ENCODE measurements at places on chromosomes 5 and 9.
A peak's percentile ranks its signal among the peaks of the same experiment; 100 is the strongest.

DNA sequence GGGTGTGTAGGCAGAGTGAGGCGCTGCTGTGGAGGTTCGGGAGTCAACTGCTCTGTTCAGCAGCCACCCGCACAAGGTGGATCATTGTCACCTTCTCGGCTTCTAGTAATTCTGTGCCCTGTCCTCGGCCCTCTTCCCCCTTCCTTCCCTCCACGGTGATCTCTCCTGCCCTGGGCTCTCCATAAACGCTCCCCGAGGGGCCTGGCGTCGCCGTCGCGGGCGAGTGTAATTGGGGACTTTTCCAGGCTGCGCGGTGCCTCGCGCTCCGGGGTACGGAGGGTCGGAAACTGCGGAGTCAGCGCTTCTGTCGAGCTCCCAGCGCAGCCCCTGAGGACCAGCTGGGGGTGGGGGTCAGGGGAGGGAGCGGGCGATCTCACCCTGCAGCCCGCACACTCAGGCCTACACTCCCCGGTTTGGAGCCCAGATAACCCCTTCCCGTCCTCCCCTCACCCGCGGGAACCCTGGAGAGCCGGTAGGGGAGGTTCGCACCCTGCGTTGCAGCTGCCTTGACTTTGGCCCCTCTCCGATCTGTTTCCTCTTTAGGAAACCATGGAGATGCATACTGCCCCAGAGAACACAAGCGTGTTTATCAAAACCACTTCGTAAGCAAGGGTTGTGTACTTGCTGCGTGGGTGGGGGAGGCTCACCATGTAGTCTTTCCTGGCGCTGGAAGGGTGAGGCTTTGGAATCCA, 188.3 kb upstream of the ZNF618 start:
- no peak for DNase-seq

DNA sequence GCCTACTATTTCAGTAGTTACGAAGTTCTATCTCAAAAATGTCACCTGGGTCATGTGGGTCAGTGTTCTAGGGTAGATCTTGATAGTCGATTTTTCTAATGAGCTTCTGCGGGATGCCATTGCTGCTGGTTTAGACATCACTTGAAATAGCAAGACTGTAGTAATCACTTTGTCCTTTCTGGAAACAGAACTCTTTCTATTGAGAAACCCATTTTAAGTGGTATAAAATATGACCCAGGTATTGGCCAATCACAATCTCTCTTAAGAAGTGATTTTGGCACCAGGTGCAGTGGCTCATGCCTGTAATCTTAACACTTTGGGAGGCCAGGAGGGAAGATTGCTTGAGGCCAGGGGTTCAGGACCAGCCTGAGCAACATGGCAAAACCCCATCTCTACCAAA, 17.6 kb downstream of the ARRDC3 start:
- DNase-seq, result no peak

DNA sequence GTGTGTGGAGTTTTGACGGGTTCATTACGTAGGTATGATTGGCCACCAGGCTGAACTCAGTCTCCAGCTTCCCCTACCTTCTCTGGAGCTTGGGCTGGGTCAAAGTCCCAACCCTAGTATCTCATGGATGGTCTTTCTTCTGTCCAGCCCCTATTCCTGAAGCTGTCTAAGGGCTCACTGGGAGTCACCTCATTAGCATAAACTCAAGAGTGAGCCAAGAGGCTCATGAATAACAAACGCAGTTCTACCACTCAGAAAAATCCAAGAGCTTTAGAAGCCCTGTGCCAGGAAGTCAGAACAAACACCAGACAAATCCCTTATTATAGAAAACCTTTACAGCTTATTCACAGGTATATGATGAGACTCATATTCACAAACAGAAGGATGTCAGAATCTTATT, 180.3 kb upstream of the NFIL3 start:
- DNase-seq, result no peak

- DNase-seq, result no peak
These were observed 522.2 kb downstream of the ACTL7B start for GRCh38 chr9:108333530-108333983.

GRCh38 chr5:102815540-102816332, 60.6 kb downstream of the PAM start:
- DNase-seq, result no peak

GRCh38 chr5:39829441-39829840, 404.7 kb upstream of the DAB2 start:
- no peak for DNase-seq

DNA sequence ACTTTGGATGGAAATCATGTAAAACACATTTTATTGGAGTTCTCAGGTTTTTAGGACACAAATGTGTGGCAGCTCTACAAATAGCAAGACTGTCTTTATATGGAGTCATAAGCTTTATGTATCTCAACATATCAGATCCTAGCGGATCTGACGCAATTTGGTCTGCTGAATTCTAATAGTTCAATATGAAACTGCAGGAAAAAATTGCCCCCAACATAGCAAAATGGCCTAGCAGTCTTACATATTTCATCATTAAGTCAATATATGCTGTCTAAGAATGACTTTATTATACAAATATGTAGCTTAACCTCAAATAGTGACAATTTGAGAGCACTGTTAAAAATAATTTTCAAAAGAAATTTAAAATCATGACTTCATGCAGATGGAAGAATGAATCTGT, 244.3 kb downstream of the TAF11L14 start:
- DNase-seq, result no peak

GRCh38 chr9:96219026-96219899, 82.7 kb downstream of the HSD17B3 start:
- peak; percentile 70 for DNase-seq

DNA sequence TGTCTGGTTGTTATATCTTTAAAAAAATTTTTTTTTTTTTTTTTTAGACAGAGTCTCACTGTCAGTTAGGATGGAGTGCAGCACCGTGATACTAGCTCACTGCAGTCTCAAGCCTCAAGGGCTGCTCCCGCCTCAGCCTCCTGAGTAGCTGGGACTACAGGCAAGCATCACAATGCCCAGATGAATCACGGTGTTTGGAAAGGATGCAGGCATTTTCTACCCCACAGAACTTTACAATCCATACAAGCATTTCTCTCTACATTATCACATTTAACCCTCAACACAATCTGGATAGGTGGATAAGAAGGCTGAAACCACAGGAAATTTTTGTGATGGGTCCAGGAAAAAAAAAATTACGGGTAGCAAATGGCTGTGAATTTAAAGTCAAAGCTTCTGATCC, 5.8 kb upstream of the PCA3 start:
- DNase-seq, result no peak

DNA sequence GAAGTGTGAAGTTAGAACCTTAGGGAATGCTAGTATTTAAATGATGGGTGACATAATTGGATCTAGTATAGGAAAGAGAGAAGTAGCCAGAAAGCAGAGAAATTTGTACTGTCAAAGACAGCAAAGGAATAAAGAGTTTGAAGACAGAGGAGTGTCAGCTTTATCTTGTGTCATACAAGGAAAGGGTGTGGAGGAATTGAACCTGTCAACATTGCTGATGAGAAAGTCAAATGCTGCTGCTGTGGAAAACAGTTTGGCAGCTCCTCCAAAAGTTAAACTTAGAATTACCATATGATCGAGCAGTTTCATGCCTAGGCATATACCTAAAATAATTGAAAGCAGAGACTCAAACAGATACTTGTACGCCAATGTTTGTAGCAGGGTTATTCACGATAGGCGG, 63.7 kb downstream of the DENND4C start:
- no peak for DNase-seq

- DNase-seq, result no peak
These were observed 132.3 kb upstream of the SLIT3 start for GRCh38 chr5:169433221-169433651.

- DNase-seq, result no peak
These were observed 144.2 kb downstream of the PCSK1 start for GRCh38 chr5:96288845-96289185.

DNA sequence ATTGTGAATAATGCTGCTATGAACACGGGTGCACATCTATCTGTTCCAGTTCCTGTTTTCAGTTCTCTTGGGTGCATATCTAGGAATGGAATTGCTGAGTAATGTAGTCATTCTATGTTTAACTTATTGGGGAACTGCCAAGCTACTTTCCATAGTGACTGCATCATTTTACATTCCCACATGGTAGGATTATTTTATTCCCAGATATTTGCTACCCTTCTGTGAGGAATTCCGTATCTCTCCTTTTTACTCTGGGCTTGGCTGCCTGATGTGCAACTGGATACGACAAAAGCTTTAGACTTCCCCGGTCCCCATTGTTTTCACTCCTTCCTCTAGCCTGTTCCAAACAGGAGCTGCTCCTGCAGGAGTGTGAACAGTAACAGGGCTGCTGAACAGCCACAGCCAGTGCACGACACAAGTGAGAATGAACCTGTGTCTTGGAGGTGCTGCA, 7.2 kb downstream of the TAS2R1 start:
- DNase-seq, result no peak

DNA sequence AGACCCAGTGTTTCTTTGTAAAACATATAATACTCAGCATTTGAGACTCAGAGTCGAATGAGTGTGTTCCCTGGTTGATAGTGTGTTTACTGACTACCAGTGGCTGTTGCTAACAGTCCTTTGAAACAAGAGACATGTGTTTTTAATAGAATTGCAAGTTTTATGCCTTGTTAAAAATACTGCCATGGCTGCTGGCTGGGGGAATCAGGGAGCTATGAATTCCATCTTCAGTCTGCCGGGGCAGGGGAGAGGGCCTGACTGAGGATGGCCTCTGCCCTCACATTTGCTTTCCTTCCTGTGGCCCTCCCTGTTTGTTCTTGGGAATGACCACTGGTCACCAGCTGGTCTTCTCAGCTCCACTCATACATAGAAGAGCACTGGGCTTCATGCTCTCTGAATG, 63.8 kb downstream of the PDZD2 start:
- no peak for DNase-seq

DNA sequence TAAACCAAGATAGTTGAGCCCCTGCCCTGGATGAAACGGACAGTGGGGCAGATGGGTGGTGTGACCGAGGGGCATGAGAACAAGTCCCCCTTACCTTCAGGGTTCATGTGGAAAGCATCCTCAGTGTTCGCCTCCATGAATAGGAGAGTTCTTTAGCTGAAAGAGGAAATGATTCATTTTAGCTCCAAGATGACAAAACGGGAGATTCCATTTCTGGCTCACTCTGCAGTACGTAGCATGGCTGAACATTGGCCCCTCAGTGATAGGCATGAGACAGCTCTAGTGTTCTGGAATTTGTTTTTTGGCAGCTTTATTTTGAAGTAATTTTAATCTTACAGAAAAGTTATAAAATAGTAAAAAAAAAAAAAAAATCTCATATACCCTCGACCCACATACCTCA, 70.2 kb upstream of the AGXT2 start:
- no peak for DNase-seq

GRCh38 chr9:129998491-129999140, 44.4 kb downstream of the FNBP1 start:
- DNase-seq, result no peak

DNA sequence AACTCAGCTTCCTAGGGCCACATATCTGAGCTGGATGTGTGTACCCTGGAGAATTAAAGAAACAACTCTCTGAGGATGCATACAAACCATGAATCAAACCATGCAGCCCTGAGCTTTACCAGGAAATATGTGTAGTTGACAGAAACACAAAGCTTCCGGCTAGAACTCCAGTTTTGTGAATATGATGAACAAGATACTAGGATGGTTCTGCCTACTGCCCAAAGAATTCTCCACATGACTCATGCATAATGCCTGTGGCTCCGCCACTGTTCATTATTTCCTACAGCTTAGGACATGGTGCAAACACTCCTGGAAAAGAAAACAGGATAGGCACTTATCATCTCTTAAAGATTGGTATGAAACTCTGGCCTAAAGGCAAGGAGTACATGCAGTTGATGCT, 343.4 kb downstream of the DNAH5 start:
- DNase-seq, result no peak

DNA sequence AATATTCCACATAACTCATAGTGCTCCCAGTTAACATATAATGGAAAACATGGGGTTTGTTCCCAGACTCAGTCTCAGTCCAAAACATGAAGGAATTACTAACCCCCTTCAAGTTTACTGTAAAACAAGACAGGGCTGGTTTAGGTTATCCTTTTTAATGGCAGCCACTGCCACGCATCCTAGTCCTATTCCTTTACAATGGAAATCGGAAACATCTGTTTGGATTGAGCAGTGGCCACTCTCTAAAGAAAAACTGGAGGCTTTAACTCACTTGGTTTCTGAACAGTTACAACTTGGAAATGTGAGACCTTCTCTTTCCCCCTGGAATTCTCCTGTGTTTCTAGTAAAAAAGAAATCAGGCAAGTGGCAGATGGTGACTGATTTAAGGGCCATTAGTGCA, 609.9 kb upstream of the ACO1 start:
- DNase-seq, result no peak

GRCh38 chr5:4361753-4362152, 766.1 kb downstream of the IRX1 start:
- no peak for DNase-seq

DNA sequence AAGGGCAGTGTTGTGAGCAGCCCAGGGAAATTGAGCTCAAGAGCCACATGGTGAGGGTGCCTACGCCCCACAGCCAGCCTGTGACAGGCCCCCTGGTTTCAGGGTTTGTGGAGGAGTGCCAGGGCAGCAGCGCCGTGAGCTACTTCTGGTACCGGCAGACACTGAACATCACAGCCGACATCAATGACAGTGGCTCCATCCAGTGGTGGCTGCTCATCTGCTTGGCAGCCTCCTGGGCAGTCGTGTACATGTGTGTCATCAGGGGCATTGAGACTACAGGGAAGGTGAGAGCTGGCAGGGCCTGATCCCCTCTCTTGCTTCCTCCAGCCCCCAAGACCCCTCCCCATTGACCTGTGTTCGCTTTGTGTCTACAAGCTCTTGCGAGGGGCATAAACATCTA, 10.2 kb downstream of the SLC6A18 start:
- no peak for DNase-seq

DNA sequence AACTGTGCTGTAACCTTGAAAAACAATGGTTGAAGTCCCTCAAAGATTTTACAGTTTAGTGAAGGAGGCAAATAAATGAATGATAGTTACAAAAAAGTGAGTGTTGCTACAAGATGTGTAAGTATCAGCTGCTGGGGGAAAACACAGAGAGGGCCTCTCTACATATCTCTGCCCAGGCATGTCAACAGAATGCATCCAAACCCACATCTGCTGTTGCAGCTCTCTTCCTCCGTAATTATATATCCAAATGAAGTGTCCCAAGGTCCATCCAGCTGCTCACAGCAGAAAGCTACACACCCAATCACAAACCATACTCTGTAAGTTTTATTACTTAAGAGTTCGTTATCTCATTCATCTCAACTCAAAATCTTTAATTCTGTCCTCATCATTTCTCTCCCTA, 584.6 kb downstream of the ANXA1 start:
- no peak for DNase-seq

- DNase-seq, result no peak
These were observed 452.8 kb downstream of the RAB3C start for GRCh38 chr5:59035681-59036080.

DNA sequence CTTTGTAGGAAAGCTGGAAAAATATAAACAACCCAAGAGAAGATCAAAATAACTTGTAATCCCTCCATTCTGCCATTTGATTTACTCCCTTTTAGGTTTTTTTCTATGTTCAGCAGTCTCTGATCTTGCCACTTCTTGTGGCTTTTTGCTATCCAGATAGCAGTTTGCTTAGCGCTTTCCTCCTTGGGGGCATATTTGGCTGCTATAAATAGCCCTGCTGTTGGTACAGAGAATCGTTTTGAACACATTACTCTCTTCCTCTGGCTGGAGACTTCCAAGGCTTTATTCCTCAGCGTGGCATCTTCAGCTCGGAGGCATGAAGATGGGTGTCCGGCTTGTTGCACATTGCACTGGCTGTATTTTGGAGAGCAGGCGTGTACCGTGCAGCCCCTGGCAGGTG, 38.6 kb downstream of the HMCN2 start:
- no peak for DNase-seq
